ENCODE measurements at places on chromosomes 6 and 20.
A peak's percentile ranks its signal among the peaks of the same experiment; 100 is the strongest.

- no peak for DNase-seq
These were observed 1.9 kb upstream of the TPD52L2 start for GRCh38 chr20:63863021-63863797.

DNA sequence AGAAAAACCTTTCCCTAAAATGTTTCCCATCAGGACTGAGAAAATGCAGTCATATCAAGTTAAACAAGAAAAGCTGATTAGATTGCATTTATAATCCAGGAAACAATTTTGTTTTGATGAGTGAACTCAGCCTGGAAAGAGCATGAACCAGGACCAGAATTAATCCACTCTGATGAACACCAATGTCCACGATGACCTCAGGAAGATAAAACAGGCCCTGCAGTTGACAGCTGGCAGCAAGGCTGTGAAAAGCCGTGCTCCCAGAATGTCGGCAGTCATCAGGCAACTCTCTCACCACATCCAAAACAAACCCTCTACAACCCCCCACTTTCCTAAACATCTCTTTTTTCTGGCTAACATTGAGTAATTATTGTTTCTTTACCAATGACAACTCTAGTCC, 74.0 kb upstream of the PROKR2 start:
- no peak for DNase-seq

DNA sequence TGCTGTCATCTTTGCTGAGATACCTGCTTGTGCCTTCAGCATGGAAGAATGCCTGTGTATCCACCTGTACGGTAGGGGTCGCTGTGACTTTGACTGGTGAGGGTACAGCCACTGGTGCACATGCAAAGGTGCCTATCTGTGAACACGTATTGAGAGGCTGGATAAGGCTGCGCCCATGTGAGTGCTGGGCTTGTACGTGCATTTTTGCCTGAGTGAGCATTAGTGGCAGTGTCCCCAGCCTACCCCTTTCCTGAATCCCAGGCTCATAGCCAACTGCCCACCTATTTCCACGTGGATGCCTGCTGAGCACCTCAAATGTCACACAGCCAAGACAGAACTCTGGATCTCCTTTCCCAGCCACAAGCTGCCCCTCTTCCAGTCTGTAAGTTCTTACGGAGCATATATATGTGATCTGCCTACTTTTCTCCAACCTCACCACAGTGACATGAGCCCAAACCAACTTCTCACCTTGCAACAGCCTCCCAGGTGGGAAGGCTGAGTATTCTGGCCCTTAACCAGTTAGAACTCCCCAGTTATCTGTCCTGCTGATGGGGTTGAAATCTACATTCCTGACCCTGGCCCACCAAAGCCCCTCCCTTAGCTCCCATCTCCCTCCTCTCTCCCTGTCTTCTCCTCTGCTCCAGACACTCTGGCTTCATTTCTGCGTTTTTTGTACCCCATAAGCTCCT, 1.1 kb upstream of the SLC2A10 start:
- DNase-seq = peak; percentile 78

- DNase-seq = peak; percentile 53
These were observed 73.1 kb downstream of the OR2B2 start for GRCh38 chr6:27838945-27839625.

- no peak for DNase-seq
These were observed 10.9 kb downstream of the FKBP1A start for GRCh38 chr20:1381753-1382591.

DNA sequence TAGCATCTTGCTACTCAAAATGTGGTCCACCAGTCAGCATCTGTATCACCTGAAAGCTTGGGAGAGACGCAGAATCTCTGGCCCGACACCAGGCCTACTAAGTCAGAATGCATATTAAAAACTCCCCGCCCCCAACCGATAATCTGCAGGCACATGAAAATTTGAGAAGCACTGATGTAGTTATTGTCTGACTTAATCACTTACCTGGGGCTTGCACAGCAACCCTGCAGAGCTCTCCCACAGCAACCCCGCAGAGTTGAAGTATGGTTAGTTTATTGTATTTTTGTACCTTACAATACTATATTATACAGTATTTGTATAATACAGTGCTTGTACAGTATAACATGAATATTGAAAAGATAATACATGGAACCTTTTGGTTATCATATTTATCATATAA, 53.7 kb downstream of the KLHL31 start:
- no peak for DNase-seq

DNA sequence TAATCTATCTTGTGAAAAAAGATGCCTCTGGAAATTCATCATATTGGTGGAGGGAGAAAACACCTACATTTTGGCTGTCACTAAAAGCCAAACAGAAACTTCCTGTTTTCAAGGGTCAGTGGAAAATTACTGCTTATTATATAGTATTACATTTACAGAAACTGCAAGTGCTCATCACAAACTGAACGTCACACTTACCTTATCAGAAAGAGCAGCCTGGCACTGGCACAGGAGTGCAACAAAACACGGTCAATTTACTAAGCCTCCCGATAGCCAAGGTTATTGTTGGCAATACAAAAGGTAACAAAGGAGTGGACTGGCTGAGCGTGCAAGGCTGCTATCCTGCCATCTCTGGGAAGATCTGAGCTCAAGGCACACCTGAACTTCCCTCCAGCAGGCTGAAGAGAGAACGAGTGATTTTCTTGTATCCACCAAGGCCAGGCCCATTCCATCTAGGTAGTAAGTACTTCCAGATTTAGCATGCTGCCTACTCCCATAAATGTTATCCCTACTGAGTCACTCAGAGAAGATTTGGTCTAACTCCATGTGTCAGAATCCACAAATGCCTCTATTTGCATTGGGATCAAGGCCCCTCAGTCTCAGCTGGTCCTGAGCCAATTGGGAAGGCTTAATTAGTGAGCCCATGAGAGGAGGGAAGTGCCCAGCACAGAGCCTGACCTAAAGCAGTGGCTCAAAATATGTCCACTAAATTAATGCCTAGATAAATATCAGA, 399.8 kb downstream of the BTBD9 start:
- no peak for DNase-seq

DNA sequence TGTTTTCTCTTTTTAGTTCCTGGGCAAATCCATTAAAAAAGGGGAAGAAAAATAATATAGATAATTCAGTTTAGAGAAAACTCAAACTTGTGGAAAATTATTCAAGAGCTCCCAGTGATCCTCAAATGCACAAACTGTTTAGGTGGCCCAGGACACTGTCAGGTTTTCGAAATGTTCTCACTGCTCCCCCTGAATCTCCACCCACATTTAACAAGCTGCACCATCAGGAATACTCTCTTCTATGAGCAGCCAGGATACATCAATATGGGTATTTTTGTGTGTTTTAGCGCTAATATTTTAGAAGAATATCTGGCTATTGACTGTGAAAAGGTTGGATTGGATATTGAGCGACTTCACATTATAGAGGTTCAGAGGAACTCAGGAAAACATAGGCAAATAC, 43.9 kb downstream of the OR2B2 start:
- DNase-seq = no peak

DNA sequence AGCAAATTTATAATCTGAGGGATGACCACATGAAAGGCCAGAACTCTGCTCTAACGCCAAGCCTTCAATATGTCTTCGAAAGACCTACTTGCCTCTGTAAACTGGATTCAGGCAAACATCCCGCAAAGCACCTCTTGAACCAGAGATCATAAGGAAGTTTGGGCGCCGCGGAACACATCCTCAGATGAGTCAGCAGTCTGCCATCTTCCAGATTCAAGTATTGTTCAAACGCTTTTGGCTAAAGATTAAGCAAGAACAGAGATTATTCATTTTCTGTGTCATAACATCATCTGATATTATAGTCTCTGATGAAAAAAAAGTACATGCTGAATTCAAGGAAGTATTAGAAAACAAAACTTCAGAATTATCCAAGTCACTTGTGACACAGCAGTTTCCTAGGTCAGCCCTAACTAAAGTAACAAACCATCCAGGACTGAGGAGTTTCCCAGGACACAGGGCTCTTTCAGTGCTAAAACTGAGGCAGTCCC, 20.8 kb downstream of the TBC1D7 start:
- no peak for DNase-seq

DNA sequence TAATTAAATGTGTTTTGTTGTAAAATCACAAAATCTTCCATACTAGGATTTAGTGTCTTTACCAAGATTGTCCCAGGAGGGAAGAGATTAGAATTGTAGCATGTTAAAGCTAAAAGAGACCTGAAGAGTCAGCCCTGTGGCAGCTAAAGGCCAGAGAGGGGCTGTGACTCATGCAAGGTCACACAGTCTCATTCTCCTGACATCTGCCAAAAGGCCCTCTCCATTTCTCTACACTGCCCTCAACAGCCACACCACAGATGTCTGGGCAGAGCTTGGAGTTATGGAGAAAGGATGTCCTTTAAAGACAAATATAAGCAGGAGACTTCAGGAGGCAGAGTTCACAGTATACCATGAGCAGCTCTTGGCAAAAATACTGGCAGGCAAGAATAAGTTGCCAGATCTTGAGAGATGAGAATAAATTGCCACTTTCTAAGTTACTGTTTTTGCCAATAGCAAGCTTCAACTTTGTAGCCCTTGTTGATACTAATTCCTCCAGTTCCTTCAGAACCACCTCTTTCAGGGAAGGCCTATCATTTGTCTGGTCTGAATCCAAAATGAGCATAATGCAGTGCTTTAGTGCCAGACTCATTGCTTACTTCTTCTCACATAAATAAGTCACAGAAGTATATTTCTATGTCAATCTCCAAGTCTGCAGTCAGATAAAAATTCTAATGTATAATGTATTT, 41.7 kb downstream of the AKIRIN2 start:
- DNase-seq = no peak

DNA sequence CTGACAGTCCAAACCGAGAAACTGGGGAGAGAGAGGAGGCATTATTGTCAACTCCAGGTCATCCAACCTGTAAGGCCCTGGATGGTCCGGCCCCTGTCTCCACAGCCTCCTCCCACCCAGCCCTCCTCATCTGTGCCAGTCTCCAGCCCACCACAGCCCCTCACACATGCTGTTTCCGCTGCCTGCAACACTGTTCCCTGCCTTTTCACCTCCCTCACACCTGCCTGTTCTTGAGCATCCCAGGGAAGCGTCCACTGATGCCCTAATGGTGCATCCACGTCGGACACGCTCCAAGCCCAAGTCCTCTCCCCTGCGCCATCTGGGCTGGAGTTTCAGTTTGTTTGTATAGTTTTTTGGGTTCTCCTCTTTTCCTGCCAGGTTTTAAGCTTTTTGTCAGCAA, 52.0 kb downstream of the BMP7 start:
- no peak for DNase-seq

DNA sequence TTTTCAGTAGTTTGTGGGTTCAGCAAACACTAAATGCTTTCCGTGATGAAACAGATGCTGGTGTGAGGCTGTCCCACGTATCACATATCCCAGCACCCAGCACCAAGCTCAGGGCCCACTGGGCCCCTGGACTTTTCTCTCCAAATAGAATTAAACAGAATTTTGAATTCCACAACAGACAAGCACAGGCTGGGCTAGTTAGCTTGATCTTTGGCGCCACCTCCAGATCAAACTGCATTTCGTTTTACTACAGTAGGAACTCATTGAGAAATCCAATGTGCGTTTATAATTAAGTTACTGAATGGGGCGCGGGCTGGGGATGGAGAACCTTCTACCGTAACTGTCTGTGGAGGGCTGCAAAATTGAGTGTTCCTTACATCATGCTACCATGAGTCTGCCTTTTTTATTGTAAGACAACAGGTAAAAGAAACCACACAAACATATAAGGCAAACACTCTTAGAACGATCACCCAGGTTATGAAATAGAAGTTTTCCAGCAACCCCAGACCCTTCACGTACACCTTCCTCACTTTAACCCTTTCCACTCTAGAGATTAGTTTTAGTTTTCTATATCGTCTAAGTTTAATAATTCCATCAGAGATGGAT, 107.8 kb downstream of the ZFP64 start:
- peak; percentile 57 for DNase-seq

- no peak for DNase-seq
These were observed 73.8 kb upstream of the MTHFD1L start for GRCh38 chr6:150791717-150792116.

DNA sequence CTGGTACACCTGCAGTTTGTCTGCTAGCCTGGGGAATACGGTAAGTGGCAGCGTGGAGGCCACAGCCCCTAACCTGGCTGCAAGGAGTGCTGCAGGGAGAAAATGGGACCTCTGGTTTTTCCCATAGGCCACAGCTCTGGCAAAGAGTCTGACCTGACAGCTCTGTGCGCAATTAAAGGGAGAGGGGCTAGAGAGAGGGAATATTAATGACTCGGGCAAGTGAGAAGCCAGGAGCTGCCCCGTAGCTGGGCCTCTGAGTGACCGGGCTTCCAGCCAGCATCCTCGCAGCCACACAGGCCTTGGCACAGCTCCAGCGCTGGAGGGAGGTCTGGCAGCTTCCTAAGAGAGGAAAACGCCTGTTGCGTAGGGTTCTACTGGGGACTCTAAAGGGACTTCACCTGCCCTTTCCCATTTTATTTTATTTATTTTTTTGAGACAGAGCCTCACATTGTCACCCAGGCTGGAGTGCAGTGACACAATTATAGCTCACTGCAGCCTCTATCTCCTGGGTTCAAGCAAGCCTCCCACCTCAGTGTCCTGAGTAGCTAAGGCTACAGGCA, 18.2 kb upstream of the OCSTAMP start:
- DNase-seq = no peak

Data from H9 (cell line).